ENCODE measurements at places on chromosomes 11 and 22.

DNA sequence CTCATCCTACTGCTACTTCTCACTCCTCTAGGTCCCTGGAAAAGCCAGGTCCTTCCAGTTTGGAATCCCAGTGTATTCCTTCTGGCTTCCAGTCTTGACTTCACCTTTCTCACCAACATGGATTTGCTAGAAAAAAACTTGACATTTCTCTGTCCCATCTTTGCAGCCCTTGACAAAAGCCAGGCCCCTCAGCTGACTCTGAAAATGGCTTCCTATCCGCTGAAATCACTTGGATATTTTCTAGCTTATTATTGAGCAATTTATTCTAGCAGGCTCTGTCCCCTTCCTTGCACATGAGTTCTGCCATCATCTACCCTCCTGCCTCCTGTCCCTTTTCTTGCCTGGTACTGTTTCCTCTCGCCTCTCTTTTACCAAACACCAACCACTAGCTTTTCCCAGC is 427.2 kb downstream of the BUD13 start:
- DNase-seq: no peak

GRCh38 chr11:111814557-111815320 is 48.5 kb upstream of the PPP2R1B start:
- no peak for DNase-seq

- DNase-seq: no peak
These were observed 7.7 kb downstream of the MUC5AC start for GRCh38 chr11:1165256-1166041.

DNA sequence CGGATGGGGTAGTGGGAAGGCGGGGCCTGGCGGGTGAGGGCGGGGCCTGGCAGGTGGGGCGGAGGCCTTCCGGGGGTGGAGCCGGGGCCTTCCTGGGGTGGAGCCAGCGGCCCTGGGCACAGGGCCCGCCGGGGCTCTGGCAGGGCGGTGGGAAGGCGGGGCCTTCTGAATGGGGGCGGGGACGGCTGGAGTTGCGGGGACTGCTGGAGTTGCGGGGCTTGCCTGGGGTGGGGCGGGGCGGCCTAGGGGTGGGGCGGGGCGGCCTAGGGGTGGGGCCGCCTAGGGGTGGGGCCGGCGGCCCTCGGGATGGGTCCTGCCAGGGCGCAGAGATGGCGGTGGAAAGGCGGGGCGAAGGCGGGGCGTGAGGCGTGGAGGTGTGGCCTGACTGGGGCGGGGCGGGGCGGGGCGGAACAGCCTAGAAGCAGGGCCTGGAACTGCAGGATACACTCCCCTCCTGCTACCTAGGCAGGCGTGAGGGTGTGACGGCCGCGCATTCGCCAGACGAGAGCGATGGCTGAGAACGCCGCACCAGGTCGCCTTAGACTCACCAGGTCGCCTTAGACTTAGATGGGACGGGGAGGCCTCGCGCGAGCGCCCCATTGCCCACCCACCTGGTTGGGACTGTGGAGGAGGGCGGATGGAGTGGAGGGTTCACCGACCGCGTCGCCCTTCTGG is 19.3 kb downstream of the RRP7A start:
- DNase-seq: no peak

DNA sequence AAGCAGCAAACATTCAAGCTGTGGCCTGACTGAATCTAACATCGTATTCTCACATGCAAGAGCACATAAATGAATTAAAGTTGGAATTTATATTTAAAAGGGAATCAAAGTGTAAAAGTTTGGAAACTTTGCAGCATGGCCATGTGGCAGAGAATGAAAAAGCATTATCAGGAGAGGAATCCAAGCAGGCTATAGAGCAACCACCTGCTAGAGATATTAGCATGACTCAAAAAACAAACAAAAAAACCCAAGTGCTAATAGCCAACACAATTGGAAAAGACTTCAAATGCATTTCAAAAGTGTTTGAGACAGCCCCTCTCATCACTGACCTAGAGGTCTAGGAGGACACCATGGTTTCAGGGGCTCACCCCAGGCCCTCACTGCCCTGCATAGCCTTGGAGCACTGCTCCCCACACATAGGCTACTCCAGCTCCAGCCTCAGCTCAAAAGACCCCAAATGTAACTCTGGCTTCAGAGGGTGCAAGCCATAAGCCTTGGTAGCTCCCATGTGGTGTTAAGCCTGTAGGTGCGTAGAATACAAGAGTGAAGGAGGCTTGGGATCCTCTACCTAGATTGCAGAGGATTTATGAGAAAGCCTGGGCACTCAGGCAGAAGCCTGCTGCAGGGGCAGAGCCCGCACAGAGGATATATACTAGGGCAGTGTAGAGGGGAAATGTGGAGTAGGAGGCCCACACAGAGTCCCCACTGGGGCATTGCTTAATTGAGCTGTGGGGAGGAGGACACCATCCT is 1.7 kb upstream of the KRTAP5-7 start:
- DNase-seq: no peak

GRCh38 chr11:104844451-104844850 is 53.8 kb downstream of the CASP12 start:
- no peak for DNase-seq

DNA sequence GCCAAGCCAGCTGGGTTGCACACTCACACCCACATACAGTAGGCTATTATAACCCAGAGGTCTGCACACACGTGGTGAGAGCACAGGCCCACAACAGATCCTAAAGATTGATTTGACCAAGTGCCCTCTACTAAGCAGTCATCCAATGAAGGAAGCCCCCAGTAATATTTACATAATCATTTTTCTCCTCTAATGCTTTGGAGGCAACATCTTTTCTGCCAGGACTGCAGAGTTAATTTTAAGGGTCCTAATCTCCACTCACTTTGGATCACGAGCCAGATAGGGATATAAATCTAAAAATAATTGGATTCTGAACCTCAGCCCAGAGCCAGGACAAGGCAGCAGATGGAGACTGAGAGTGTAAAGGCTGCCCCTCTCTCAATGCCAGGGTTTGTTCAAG is 49.1 kb upstream of the MTNR1B start:
- peak; percentile 95 for DNase-seq

DNA sequence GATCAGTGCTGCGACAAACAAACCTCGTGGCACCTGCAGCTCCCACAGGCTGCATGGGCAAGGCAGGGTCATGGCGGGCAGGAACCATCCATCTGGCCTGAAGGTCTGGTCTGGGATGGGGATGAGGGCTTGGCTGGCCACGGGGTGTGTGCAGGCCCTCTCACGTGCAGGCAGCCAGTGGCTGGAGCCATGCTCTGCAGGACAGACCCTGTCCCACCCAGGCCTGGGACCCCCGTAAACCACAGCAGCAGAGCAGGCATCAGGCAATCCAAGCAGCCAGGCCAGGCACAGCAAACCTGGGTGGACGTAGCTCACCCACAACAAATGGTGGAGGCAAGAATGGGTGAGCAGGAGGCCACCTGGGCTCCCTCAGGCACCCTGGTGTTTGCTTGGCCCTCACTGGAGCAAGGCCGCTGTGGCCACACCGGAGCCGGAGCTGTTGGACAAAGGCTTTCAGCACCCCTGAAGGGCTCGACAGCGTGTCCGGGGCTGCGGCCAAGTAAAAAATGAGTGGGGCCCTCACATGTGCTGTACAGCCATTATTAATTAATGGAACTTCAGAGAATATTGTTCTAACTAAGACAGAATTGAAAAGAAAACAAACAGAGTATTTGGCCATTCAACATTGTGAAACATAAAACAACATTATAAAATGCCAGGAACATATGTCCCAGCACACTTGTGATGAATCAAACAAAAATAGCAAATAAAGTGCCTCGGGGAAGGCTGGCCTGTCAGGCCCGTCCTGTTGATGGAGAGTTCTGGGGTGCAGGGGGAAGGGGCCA is 24.0 kb upstream of the GNB1L start:
- DNase-seq: no peak

DNA sequence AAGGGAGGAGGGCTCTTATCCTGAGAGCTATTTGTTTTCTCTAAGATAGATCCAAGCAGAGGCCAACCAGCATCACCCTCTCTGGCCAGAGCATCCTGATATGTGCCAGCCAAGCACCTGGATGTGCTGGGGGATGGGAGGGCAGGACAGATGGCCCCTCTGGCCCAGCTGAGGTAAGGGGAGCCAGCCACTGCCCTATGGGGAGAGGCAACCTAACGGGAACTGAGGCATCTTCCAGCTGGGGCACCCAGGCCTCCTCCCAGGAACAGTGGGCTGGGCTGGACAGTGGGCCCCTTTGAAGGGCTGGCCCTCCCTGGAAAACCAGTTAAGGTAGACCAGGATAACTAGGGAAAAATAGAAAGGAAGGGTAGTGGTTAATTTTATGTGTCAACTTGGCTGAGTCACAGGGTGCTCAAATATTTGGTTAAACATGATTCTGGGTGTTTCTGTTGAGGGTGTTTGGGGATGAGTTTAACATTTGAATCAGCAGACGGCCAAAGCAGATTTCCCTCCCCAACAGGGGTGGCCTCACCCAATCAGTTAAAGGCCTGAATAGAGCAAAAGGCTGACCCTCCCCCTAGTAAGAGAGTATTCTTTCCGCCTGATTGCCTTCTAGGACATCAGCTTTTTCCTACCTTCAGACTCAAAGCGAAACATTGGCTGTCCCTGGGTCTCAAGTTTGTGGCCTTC is 595.1 kb downstream of the BUD13 start:
- DNase-seq: no peak

- no peak for DNase-seq
These were observed 902 bp downstream of the RASGRP2 start for GRCh38 chr11:64742889-64743590.

- no peak for DNase-seq
These were observed 68.7 kb downstream of the WT1 start for GRCh38 chr11:32366666-32367065.

DNA sequence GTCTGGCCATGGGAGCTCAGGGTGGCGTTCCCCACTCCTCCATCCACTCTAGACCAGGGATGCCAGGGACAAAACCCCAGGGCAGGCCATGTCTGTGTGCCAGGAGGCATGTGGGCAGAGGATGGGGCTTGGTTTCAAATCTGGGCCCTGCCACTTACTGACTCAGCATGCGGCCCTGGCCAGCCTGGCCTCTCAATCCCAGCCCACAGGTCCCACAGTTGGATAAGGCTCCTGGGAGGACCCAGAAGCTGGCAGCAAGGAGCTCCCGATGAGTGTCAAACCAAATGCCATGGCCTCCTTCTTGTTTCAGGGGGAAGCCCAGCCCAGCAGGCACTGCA is 1290.4 kb downstream of the BRD1 start:
- no peak for DNase-seq

- DNase-seq: no peak
These were observed 31.7 kb upstream of the P2RY2 start for GRCh38 chr11:73186294-73186850.

GRCh38 chr11:74321487-74322188 is 10.2 kb upstream of the P4HA3 start:
- peak; percentile 96 for DNase-seq
